ENCODE measurements at places on chromosomes 3 and 15. TPM values are rescaled to one million over a fixed set of nuclear protein-coding genes. Genes with fewer than 3 reads are reported as not detected.

DNA sequence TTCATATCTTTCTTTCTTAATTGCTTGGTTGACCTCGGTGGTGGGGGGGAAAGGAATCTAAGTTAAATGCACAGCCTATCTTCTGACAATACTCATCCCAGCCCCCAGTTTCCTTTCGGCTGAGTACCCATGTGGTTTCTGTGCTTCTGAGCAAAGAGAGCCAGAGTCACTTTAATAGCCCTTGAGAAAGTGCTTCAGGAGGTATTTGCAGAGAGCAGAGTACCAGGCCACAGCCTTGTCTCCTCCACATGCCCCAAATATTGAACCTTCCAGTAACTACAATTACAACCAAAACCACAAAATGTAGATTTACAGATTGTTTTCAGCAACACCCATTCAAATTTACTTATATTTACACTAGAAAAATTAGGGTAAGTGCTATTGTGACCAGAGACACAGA is 647.4 kb downstream of the NR2F2 start:
- no peak overlapping the region for H3K4me3 ChIP-seq
- DNase-seq, result no peak

PDZRN3 gene
- 140 TPM for total RNA-seq

GRCh38 chr3:182618981-182619591 is 174.2 kb upstream of the ATP11B start:
- H3K27ac ChIP-seq, result no peak overlapping the region
- no peaks in the 10 kb centered on the region for H3K4me1 ChIP-seq
- no peaks in the 10 kb centered on the region for H3K27me3 ChIP-seq
- H3K4me3 ChIP-seq, result no peak overlapping the region

DNA sequence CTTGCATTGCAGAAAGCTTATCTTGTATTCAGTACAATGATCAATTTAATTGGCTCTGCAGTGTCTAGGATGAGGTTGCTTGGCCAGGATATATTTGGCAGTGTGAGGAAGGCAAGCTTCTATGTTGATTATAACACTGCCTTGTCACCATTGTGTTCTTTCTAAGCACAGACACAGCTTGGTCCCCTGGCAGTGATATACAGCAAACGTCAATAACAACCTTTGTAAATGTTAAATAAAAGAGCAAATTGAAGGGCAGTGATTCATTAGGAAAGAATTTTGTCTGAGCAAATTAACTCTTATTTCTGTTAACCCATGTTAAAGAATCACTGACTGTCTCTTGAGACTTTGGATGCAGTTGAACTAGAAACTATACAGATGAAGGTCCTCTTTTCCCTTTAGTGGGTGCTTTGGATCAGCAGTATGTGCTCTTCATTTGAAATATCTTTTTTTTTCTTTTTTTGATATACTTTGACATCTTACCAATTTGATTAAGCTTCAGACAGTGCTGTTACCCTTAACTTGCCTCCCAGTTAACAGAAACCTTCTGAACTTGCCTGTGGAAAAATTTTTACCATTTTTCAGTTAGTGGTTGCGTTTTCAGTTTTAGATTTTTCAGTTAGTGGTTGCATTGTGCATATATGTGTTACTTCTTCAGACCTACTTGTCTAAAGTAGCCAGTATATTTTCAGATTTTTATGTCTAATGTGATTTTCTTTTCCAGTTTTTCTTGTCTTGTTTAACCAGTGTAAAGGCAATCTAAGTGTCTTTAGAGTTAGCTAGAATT is 199.8 kb downstream of the TCF12 start:
- H3K27ac ChIP-seq, result no peak overlapping the region
- peaks cover 6% of the 10 kb centered on the region for H3K4me1 ChIP-seq
- no peaks in the 10 kb centered on the region for H3K36me3 ChIP-seq
- no peaks in the 10 kb centered on the region for H3K27me3 ChIP-seq
- no peak overlapping the region for H3K4me3 ChIP-seq
- DNase-seq, result no peak

DNA sequence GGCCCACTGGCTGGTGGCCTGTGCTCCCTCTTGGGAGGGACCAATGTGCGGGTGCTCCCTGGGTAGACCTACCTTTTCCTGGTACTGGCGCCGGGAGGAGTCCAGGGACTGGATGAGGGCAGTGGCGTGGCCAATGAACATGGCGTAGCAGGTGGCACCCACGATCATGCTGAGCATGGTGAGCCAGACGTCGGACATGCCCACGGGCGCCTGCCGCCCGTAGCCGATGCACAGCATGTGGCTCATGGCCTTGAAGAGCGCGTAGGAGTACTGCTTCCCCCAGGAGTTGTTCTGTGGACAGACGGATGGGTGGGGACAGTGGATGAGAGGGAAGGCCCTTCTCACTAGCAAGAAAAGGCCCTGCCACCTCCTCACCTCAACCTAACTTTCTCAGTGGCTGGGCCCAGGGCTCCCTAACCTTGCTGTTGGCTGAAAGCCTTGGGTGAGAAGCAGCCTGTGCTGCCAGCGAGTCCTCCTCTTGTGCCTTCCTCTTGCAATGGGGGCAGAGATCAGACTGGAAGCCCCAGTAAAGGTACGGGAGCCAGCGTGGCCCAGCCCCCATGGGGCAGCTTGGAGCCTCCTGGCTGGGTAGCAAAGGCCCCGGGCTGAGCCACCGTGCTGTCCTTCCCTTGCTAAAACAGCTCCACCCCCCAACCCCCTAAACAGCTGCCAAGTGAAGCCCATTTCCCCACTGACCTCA is 39.1 kb downstream of the HCN4 start:
- H3K27ac ChIP-seq, result no peak overlapping the region
- DNase-seq, result no peak
- H3K36me3 ChIP-seq, result no peaks in the 10 kb centered on the region
- no peak overlapping the region for H3K4me3 ChIP-seq

DNA sequence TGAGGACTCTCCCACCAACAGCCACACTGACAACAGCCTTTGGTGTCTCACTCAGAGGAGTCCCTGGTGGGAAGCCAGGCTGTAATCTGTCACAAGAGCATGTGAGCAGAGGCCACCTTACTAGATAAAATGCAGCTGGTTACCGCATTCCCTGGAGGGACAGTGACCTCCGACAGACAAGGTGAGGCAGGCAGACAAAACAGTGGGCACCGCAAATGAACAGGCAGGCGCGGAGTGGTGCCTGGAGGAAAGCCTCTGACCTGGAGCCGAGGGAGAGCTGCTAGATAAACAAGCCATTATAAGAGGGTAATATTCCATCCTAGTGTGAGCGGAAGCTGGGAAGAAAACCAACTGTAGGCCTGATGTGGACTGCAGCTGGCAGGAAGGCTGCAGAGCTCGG is 736.4 kb downstream of the FHIT start:
- no peaks in the 10 kb centered on the region for H3K36me3 ChIP-seq
- H3K27ac ChIP-seq, result no peak overlapping the region
- H3K27me3 ChIP-seq, result no peaks in the 10 kb centered on the region
- H3K4me1 ChIP-seq, result no peaks in the 10 kb centered on the region
- H3K4me3 ChIP-seq, result no peak overlapping the region

GRCh38 chr15:60758961-60759729 is 280.2 kb upstream of the ICE2 start:
- H3K4me3 ChIP-seq, result no peak overlapping the region
- no peaks in the 10 kb centered on the region for H3K36me3 ChIP-seq
- no peaks in the 10 kb centered on the region for H3K27me3 ChIP-seq
- no peak for DNase-seq
- peaks cover 5% of the 10 kb centered on the region for H3K4me1 ChIP-seq

RASGRP1 gene
- 1.6 TPM for total RNA-seq

GUCA1C gene
- total RNA-seq, result not detected

EOMES gene
- 4.6 TPM for total RNA-seq

DNA sequence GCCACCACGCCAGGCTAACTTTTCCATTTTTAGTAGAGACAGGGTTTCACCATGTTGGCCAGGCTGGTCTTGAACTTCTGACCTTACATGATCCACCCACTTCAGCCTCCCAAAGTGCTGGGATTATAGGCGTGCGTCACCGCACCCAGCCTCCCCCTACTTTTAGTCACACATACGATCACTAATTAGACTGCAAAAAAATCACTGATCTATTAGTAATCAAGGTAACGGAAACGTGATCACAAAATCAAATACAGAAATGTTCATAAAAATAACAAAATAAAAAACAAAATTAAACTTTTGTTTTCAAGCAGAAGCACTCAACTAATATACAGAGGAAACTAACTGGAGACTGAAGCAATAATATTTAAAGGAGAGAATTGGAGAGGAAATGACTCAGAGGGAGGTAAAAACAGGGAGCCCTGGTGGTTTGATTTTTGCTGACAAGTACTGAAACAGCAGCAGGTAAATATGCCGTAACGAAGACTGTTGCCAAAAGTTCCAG is 4.6 kb downstream of the WDR53 start:
- H3K27ac ChIP-seq, result no peak overlapping the region
- peaks cover 6% of the 10 kb centered on the region for H3K36me3 ChIP-seq
- no peak for DNase-seq

All from thoracic aorta (tissue), 2 donors.